ENCODE measurements at places on chromosomes 6 and 20. TPM values are rescaled to one million over a fixed set of nuclear protein-coding genes. Genes with fewer than 3 reads are reported as not detected.

DNA sequence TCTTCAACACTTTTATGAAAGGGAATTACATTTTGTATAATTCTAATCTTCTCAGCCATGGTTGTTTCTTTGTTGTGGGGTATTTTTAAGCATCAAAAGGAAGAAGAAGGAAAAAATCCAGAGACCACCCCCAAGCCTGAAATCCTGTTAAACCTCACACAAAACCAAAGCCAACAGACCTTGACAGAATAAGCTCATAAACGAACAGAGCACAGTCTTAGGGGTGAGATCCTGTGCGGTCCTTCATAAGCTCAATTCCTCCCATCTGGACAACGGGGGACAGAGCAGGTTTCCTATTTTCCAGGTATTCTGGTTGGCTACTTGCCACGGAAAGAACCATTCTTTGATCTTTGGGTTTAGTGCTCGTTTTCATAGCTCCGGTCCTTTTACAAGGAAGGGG is 151.3 kb upstream of the SULF2 start:
- no peak for DNase-seq

DNA sequence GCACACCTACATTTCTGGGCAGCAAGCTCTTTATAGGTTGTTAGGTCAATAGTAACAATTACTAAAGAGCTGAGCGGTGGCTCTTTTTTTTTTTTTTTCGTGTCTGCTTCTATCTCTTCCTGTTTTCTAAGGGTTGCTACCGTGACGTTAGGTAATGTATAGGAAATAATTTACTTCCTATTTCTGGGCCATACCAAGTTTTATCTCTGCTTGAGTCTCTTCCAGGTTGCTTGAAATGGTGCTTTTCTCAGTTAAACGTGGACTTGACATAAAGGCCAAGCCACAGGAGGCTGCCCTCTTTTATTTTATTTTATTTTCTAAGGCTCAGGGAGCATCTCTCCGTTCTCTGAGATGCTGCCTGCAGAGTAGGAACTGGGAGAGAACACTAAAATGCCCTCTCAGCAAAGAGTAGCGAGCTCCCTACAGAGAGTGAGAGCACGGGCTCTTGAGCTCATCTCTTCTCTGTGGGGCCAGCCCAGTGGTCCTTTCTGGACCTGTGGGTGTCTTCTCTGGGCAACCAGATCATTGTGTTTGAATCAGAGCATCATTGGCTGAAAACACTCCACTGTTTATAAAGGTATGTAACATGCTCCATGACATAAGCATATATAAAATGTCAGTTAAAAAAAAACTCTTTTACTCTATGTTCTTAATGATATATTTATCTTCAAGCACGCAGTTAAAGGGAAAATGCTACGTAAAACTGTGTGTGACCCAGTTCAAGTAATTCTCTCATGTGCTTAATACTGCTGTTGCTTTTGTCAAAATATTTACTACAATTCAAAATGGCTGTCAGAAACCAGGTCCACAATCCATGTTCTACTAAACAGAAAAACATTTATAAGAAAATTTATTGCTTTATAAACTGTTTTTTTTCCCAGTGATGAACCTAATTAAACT is at the start of gene ZNF831:
Gene ZNF831, plus strand, starts transcription at position 191 of the 900 bp plus-strand sequence. CDS start 27,199 bp downstream, outside the sequence.
- no peak for DNase-seq

DNA sequence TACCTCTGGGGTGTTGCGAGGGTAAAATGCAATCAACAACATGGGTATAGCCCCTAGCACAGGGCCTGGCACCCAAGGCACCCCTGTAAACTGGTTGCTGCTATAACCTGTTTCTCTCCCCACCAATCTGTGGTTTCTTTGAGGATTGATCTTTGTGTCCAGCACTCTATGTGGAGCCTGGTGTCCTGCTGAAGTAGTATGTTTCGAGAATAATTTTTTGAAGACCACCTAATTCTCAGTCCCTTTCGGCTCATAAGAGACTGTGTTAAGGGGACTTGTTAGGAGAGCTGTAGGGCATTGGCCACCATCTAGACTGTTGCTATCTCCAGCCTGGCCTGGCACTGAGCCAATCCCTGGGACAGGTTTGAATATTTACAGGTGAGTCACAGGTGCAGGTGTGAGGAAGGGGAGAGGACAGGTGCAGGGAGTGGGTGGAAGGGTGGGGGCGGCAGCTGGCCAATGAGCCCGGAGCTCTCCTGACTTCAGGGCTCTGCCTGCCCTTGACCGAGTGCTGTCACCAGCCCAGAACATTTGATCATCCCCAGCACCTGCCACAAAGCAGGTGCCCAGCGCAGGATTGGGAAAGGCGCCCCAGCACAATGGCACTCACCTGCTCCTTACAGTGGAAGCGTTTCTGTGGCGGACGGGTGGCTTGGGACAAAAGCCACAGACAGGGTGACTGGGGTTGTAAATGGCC is 8.1 kb upstream of the C20orf144 start:
- no peak for DNase-seq

DNA sequence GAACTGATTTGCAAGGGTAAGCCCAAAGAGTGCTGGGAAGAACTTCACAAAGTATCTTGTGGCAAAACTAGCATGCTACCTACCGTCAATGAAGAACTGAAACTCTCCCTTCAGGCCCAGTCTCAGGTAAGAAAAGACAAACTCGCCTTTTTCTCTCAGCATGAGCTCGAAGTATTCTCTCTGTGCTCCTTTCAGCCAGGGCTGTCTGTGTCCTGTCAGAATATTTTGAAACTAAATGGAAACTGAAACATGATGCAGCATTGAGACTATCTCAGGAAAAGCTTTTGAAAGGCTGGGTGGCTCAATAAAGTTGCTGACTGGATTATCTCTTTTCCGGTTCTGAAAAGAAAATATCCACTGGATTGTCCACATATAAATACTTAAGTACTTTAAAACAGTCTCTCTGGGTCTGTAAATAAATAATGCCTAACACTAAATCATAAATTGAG is 696 bp downstream of the CALHM5 start:
- DNase-seq: no peak

GRCh38 chr6:54903884-54904283 is 57.3 kb downstream of the FAM83B start:
- DNase-seq: no peak

DNA sequence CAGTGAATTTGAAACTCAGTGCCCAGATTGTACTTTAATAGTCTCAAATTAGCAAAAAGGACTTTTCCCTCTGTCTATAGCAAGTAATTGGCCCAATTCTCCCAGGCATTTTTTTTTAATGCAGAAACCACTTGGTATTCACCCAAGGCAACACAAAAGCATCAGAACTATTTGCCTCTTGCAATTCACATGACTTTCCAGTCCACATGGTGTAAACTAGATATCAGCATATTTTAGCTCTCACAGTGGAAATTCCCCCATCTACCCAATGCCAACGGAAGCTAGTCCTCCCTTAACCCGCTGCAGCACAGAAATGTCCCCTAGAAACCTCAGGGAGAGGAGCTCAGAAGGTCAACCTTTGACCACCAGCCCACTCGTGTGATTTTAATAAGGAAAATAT is 103.4 kb upstream of the CDYL start:
- no peak for DNase-seq

- DNase-seq: no peak
Measured at GRCh38 chr6:130189531-130190397, 33.0 kb downstream of the SAMD3 start.

The NFATC2 gene
- total RNA-seq: not detected

Measured in MG63 (cell line).